Central memory CD8-positive, alpha-beta T cell (primary cell): ENCODE measurements at places on chromosomes 16 and 17.

GRCh38 chr17:50062293-50063243 lies 6.7 kb downstream of the ITGA3 start:
- DNase-seq = no peak

DNA sequence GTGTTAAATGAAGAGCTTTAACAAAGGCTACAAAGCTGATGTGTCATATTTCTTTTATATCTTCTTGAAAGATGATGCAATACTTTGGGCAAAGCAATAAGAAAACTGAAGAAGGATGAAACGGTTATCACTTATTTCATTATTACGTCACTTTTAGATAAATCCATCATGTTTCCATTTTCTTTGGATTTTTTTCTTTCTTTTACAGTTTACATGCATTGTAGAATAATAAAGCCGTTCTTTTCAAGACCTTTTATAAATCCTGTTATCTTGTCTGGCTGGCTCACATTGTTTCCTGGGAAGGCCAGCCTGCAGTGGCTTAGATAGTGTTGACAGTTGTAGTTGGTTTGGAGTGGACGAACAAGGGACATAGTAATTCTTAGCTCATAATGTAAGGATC lies 28.9 kb downstream of the TANC2 start:
- DNase-seq = no peak

- DNase-seq = no peak
Observed at GRCh38 chr17:73874008-73874720, 229.9 kb upstream of the SDK2 start.

- DNase-seq = no peak
Observed at GRCh38 chr16:85995541-85996423, 96.8 kb downstream of the IRF8 start.

GRCh38 chr17:73192894-73193701 lies at the start of gene COG1:
COG1 (plus strand) TSS chr17:73193055; CDS start chr17:73193070, 15 bp downstream.
- DNase-seq = peak; percentile 25

DNA sequence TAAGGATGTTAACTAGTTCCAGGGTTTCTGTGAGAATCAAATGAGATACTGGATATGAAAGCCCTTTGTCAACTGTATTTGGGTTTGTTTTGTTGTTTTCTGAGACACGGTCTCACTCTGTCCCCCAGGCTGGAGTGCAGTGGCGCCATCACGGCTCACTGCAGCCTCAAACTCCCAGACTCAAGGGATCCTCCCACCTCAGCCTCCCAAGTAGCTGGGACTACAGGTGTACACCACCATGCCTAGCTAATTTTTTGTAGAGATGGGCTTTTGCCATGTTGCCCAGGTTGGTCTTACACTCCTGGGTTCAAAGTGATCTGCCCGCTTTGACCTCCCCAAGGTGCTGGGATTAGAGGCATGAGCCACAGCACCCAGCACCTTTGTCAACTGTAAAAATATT lies 8.9 kb downstream of the SUPT4H1 start:
- no peak for DNase-seq

DNA sequence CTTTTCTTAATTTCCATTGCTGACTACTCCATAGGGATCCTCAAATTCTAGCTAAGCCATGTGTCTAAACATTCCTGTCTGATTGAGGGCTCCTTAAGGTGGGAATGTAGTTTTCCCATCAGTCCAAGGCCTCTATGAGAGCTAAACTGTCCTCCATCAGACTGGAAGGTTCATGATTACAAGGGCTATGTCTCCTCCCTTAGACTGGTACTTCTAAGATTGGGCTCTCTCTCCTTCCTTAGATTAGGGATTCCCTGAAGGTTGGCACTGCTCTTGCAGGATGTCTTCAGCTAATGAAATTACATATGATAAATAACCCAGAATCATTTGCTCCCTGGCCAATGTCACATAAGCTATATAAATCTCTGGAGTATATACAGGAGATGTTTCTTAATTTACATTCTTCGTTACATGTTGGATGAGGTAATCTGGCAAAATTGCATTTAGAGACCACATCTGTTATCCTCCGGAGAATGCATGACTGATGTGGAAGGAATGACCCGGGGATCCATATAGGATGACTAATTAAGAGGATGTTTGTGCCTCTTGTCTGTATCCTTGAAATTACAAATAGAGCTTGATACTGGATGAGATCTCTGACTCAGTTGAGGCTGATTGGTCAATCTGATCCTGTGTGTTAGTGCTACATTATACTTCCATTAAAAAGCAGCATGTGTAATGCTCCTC lies 14.2 kb downstream of the B4GALNT2 start:
- no peak for DNase-seq

DNA sequence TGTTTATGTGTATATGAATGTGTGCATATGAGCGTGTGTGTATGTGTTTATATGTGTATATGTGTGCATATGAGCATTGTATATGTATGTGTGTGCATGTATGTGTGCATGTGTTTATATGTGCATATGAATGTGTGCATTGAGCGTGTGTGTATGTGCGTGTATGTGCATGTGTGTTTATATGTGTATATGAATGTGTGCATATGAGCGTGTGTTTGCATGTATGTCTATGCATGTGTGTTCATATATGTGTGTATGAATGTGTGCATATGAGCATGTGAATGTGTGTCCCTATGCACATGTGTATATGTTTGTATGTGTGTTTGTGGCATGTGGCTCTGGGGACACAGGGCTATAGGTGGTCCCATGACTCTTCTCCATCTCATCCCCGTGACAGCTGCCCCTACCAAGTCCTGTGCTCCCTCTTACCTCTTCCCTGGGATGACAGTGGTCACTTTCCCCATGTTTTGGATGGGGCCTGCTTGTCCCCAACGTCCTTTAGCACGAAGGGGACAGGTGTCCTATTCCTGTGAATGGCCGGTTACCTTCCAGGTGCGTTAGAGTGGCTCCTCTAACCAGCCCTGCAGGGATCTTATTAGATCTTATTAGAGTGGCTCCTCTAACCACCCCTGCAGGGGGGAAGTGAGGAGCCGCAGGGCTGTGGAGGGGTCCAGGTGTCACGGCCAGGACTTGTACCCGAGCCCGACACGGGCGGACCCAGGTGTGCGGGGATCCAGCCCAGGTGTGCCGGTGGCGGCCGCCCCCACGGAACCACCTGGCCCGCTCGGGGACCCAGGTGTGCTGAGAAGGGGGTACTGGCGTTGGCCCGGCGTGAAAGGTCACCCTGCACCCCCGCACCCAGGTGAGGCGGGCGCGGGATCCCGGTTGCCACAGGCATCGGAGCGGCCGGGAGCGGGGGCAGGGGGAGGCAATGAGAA lies 105.6 kb downstream of the SEC14L1 start:
- no peak for DNase-seq
